Nucleus accumbens (tissue), 56 donors: ENCODE measurements at places on chromosomes 11 and 22.

DNA sequence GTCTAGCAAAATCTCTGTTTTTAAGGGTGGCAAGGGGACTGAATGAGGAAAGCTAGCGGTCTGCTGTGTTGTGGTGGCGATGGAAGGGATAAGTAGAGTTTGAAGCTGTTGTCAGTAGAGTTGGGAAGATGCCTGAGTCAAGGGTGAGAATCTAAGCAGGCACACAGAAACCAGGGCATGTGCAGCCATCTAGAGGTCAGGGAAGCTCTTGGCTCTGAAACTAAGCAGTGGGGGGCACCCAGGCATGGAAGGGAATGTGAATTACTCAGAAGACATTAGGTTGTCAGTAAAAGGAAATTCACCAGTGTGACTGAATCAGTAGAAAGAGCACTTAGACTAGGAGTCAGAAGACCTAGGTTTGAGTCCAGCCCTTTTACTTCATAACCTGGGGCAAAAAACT, 15.4 kb downstream of the BMAL1 start:
- DNase-seq: no peak

DNA sequence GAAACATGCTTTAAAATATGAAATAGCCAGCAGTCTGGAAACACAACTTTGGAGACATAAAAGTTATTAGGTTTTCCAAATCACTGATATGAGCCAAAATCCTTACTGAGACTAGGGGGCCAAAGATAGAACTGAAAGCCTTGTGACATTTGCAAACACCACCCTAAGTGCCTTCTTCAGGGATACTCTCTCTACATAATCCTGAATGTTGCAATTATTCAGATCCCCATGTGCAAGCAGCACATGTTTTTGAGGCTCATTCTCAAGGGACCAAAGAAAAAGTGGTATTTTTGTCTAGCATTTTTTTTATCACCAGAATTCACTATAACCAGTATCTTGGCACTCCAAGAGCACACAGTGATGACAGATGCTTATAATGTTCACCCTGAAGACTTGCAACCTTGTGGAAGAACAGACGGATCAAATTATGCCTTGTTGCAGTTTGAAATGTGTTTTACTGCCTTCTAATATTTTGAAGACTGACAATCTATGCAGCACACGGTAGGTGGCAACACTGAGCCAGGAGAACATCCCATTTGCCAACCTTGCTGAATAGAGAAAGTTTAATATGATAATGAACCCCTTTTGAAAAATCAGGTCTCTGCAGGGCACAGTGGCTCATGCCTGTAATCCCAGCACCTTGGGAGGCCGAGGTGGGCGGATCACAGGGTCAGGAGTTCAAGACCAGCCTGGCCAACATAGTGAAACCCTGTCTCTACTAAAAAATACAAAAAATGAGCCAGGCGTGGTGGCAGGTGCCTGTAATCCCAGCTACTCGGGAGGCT, 78.5 kb downstream of the PLEKHA7 start:
- DNase-seq: no peak

DNA sequence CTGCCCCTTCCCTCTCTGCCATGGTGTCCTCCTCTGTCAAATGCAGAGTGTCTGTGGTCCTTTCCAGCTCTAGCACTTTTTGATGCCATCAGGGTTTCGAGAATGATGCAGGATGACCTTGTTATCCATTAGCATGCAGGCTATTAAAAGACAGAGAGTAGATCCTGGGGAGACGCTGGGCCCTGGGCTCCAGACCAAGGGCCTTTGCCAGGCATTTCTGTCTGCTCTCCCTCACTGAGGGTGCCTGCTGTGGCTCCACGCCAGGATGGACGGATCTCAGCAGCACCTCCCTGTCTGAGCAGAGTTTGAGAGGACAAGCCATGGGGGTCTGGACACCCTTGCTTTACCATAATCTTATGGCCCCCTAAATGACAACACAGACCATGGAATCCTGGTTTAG, 110.8 kb upstream of the CD82 start:
- DNase-seq: no peak

GRCh38 chr11:67432655-67433349, 4.5 kb downstream of the RPS6KB2 start:
- no peak for DNase-seq

- no peak for DNase-seq
These were observed 3.0 kb downstream of the PRR5 start for GRCh38 chr22:44705022-44705297.

DNA sequence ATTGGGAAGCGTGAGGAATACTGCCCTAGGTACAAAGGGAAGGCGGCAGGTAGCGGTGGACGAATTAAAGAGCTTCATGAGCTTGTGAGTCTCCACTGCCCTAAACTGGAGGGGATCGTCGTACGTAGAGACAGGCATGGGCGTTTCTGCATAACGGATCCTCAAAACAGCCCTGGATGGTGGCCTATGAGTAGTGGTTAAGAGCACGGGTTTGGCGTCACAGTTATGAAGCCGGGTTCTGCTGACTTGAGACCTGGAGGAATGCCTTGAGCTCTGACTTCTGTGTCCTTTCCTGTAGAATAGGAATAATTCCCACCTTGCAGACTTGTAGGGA, 335 bp downstream of the TMEM138 start:
- DNase-seq: no peak

DNA sequence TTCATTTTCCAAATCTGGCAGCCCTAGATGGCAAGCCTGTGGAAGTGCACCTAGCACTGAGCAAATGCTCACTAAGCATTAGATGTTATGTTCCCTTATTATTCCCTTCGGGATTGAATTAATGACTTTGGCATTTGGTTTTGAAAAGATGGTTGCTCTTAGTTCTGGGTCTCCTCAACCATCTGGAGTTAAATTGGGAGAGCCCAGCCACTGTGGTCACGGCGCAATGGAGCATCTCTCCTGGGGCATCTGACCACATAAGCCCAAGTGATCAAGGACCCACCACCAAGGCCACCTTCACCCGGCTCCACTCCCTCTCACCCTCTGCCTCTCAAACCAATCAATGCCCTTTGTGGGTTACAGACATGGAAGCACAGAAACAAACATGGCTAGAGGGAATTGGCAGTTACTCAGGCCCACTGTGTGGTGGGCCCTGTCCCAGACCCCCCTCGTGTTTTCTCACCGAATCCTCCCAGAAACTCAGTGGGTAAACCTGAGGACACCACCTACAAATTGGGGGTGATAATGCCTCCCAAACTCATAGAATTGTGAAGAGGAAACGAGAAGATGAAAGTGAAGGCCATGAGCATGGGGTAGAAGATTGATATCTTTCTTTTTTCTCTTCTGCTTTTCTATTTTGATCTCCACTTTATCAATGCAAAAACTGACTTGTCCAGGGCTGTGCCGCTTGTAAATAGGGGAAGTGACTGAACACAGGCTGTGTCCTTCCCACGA, 52.2 kb downstream of the IRAG1 start:
- no peak for DNase-seq

- DNase-seq: no peak
These were observed 657 bp downstream of the IGHMBP2 start for GRCh38 chr11:68904248-68904847.

GRCh38 chr22:29716814-29717545, 2.8 kb upstream of the CABP7 start:
- peak; percentile 60 for DNase-seq

DNA sequence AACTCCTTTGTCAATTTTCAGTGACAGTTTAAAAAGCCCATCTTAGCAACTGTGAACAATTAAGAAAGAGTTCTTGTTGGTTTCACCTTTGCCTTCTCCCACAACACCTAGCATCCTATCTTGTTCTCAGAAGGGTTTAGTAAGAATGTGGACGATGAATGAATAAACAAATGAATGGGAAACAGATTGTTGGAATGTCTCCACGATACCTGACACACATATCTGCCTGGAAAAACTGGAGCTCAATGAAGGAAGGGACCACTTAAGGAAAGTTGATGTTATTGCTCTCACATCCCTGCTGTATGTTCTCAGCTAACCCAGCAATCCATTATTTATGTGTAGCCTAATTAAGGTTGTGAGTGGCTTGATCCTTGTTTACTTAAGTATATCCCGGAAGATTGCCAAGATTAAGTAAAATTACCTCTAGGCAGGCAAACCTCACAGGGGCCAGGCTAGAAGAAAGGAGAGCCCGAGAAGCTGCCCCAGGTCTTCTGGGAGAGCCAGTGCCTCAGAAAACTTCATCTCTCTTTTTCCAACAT, 286.4 kb downstream of the NXPE2 start:
- DNase-seq: no peak

DNA sequence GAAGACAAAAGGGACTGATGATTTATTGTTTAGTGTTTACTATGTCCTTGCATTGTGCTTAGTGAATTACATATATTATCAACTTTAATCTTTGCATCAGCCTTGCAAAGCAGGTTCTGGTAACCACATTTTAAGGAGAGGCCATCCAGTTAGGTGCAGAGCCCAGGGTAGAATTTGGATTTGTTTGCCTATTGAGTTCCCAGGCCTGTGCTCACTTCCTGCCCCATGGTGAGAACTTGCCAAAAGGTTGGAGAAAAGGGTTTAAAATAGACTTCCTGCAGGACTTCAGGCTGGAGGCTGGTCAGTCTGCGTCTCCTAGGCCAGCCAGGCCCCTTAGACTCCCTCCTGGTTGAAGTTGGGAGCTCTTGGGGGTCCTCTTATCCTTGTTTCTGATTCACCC, 72.1 kb downstream of the ATXN10 start:
- DNase-seq: no peak

- no peak for DNase-seq
These were observed 2.7 kb downstream of the TMEM134 start for GRCh38 chr11:67466367-67466766.

DNA sequence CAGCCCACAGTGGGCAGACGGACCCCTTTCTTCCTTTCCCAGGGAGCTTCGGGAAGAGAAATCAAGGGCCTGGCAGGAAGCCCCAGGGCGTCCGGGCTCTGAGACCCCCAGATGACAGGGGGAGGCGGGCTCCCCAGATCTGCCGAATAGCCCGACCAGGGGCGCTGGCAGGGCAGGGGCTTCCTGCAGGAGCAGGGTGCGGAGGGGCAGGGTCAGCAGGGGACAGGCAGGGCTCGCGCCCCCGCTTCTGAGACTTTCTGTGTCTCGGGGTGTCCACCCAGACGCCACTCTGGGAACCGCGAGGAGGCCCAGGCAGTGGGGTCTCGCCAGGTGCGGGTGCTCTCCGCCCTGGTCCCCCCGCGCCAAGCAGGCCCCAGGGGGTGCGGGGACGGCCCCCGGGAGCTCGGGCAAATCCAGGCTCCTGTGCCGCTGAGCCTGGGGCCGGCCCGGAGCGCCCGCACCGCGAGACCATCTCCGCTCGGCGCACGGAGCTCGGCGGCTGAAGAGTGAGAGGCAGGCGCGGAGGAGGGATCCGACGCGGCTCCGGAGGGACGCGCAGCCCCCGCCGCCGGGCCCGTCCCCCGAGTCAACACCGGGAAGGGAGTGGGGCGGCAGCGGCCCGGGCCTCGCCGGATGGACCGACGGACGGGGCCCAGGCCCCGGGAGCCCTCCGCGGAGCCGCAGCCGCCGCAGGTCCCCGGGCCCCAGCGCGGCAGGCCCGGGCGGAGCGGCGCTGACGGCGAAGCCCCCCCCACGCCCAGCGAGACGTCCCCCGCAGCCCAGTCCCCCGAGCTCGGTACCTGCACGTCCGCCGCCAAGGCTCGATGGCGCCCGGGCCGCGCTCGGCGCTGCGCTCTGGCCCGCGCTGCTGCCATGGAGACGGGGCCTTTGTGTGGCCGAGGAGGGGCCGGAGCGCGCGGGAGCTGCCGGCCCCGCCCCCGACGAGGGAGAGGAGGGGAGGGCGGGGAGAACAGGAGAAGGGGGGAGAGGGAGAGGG, at the start of gene PLXNB2:
Gene PLXNB2 (minus strand): TSS at position 894 of the 997 bp plus-strand sequence. CDS start 17,062 bp downstream, outside the sequence.
- DNase-seq: peak; percentile 50

- DNase-seq: no peak
These were observed 71.6 kb downstream of the APIP start for GRCh38 chr11:34844463-34845112.

- no peak for DNase-seq
These were observed 2.0 kb downstream of the FIBIN start for GRCh38 chr11:26995701-26996460.

DNA sequence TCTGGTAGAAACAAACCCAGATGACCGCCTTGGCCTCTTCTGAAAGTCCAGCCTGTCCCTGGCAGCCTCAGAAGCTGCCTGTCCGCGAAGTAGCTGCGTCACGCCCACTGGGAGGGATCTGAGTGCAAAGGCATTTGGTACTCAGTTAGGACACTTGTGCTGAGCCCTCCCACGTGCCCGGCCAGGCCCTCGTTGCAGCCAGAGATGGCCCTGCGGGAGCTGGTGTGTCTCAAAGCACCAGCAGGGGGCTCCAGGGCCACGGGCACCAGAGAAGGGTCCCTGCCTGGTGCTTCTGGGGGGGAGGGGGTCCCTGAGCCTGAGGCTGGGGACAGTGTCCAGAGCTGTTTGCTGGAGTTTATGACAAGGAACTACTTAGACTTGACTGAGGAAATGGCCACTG, 5.8 kb downstream of the SELENOO start:
- DNase-seq: no peak

DNA sequence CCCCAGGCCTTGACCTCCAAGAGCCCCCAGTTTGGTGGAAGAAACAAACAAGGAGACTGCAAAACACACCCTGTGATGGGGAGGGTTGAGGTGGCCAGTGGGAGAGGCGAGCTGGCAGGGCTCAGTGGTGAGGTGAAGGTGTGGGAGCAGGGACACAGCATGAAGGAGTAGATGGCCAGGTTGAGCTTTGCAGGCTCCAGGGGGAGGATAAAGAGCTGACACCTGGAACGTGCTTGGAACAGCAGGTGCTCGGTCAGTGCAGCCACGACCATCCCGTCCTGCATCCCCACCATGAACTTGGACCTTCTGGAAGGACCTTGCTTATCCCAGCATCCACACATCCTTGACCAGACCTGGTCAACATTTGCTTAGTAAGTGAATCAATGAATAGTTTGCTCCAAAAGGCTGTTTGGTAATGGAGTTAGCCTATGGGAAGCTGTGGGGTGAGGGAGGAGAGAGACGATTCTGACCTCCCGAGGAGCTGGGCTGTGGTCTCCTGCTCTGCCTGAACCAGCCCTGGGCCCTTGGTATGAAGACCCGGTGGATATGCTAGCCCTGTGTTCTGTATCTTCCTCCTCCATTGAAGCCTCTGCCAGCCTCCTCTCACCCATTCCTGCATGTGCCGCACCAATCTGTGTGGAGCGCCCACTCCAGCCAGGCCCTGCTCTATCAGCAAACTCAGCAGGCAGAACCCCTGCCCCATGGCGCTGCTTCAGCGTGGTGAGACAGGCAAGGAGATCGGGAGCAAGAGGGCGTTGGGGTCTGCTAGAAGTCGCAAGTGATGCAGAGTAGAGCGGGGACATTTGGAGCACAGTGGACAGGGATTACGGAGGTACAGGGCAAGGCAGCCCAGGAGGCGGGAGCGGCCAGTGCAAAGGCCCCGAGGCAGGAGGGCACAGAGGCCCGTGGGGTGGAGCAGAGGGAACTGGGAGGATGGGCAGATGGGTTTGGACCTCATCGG, 9.9 kb downstream of the LINC01488 start:
- DNase-seq: no peak

- DNase-seq: no peak
These were observed 123.7 kb downstream of the MPPED2 start for GRCh38 chr11:30462421-30462820.

GRCh38 chr22:36409911-36410756, 22.4 kb upstream of the MYH9 start:
- peak; percentile 45 for DNase-seq
